ENCODE measurements at places on chromosomes 2 and 18.

- no peak for DNase-seq
Measured at GRCh38 chr2:215770668-215771067, 242.7 kb downstream of the MREG start.

- no peak for DNase-seq
Measured at GRCh38 chr18:31424383-31424988, 23.1 kb upstream of the DSG3 start.

DNA sequence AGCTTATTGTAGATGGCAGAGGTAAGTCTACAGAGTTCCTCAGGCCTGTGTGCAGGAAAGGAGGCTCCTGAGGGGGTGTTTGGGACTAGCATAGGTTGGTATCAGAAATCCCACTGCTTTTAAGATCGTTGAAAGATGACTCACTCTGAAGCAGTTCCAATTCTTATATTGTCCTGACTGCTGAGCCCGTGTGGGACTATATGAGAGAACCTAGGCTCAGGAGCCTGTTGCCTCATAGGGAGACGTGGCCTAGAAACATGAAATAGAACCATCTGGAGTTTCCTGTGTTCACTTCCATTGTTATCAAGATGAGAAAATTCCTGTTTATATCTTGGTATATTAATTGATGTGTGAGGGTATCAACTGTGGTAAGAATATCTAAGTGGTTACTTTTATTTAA, 5.7 kb downstream of the CCT7 start:
- no peak for DNase-seq

DNA sequence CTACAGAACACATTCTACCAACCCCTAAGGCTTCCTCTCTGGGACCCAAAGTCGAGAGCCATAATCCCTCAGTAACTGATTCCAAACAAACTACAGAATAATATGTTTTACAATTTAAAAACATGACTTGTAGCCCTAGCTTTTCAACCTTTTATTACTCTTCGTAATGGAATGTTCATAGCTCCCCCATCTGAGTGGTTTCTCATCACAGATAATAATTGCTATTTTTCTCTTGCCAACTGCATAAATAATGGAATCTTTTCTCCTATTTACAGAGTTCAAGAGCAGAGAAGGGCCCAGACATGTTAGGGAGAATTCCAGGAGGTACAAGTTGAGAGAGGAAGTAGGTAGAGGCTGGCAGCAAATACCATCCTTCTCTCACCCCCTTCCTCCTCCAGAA, 59.9 kb upstream of the CERS6 start:
- no peak for DNase-seq

DNA sequence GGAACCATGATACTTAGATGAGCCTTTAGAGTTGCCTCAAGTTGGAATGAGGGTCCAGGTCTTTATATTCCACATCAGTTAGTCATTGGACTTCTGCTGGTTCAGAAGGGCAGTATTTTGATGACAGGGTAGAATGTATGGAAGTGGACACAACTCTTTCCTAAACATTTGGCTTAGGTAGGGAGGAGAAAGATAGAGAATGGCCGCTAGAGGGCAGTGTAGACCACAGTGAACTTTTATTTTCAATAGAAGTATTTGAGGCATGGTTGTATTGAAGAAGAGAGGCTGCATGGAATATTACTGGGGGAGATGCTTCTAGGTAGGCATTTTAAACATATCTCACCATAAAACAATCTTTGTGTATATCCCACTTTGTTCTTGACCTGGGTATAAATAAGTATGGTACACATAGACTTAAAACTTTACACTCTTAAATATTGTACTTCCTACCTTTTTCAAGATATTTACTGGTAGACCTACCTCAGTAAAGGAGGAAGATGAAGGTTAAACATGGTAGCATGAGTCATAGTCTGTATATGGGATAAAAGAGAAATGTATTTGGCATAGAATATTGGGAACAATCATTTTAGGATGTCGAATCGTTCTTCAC, 497.6 kb upstream of the FAM98A start:
- DNase-seq: no peak

GRCh38 chr2:9235147-9236044, 28.8 kb downstream of the ASAP2 start:
- no peak for DNase-seq

Data from activated T-helper 9 cell treated with anti-CD3 and anti-CD28 coated beads, Interleukin-2, amount 50 U/mL, for 16 hours (primary cell).